ENCODE measurements at places on chromosomes 2 and 18.

- DNase-seq: no peak
Observed at GRCh38 chr2:205500065-205500464, 182.2 kb upstream of the NRP2 start.

- no peak for DNase-seq
Observed at GRCh38 chr2:85264471-85264870, 63.3 kb downstream of the TGOLN2 start.

DNA sequence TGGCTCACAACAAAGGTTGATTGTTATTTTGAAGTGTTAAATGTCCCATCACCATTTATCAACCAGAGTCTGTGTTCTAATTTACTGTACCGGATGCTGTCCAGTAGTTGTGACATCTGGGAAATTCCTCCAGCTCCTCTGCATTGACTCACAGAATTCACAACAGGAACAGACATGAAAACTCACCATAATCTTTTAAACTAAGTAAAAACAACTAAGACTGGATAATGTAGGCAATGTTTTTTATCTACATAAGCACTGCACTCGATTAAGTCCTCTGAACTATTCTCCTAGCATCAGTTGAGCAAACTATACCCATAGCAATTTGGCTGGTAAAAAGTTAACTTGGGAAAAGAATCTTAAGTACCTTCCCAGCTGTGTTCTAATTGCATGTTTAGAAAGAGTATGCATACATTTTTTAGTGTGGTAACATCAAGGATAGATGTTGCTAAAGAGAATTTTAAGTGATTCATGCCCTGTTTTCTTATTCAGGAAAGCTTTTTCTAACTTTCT lies 42.9 kb upstream of the MYO1B start:
- no peak for DNase-seq

GRCh38 chr2:127104881-127105655 lies 1.9 kb downstream of the BIN1 start:
- no peak for DNase-seq

DNA sequence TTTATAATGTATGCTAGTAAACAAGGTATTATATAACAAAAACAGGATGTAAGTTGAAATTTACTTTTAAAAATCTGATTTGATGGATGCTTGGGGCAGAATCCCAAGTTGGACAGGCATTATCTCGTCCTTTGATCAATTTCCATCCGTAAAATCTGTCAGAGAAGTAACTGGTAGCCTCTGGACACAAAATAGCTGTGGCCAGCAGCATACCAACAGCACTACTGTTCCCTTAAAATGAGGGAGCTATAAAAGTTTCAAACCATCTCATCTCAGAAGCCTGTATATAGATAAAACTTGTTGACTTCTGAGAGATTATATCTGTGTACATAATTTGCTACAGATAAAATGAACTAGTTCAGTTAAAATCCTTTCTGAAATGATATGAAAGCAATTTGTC lies 14.7 kb upstream of the METAP1D start:
- no peak for DNase-seq

DNA sequence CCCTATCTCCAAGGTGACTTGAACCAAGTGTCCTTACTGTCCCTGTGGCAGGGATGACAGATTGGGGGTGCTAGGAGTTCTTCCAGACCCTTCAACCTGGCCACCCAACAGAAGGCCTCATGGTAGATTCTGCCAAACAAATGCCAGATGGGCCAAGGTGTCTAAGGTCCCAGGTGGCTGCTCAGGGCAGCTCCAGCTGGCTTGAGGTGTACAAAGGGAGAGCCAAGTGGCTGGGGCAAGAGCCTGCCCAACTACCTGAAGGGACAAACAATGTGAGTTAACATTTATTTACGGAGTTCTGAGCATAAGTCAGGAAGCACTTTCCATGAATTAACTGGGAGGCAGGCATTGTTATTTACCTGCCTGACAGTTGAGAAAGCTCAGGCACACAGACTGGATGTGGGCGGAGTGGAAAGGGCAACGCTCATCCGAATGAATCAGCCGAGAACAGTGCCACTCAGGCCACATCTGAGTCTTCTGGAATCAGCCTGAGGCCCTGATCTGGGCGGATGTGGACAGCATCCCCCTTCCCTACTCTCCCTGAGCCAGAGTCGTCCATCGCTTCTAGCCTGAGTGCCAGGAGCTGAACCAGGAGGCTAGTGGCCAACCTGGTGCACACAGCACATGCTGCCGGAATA lies 4.4 kb upstream of the KCNIP3 start:
- no peak for DNase-seq

DNA sequence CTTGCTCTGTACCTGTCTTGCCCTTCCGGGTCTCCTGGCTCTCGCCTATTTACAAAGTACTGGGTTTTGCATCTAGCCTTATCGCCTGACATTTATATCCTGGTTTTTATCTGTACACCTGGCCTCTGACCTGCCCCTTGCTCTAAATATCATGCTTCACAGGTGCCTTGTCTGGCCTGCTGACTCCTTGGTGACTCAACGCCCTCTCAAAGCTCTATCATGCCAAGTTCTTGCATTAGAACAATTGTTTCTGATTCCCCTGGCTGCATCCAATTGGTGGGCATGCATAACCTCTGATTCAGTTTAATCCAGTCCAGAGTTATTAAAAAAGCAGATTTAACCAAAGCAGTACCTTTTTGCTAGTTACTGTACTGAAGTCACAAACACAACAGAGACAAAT lies 113.9 kb upstream of the CCDC68 start:
- DNase-seq: no peak

GRCh38 chr2:166494140-166494624 lies at the start of gene SCN7A:
TSS of gene SCN7A (minus strand) at chr2:166494249. CDS start at chr2:166477696, 16,553 bp downstream.
- DNase-seq: peak; percentile 35

DNA sequence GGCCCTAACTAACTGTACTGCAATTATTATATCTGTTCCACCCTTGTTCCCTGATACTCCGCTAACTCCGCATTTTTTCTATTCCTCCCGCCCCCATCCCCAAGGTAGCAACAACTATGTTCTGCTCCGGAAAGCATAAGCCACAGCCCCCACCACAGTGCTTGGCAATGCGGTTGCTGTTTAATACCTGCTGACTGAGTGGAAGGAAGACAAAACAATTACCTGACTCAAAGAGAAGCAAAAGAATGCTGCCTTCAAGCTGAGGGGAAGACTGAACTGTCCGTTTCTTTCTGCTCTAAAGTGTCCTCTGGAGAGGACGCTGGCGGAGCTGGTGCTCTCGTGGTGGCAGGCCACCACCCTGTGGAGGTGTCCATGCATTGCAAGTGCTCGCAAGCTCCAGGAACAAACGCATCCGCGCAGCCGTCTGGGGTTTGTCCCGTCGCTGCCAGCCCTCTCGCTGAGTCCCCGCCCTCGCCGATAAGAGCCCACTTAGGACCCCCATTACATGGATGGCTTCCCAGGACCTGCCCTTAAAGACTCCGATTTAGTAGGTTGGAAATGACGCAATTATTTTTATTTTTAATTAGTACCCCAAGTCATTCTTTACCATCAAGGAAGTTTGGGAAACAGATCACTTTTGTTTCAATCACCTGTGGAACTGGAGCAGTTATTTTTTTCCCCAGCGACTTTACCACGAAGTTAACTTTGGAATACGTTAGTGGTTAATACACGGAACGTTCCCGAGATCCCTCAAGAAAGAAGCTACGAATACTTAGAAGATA lies 1.6 kb upstream of the MYL12A start:
- DNase-seq: peak; percentile 96

DNA sequence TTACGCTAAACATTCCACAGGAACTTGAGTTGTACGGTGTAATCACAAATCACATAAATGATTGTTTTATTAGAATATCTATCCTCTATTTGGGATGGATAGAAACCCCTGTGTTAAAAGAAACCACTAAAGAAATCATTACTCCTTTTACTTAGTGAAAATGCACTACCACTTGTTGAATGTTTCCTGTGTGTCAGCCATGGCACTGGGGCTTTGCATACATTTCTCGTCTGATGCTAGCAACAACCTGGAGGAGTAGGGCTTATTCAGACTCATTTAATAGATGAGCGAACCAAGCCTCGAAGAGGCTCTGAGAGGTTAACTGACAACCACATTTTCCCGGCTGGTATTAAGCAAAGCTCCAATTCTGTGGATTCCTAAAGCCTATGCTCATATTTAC lies 60.5 kb upstream of the PELI1 start:
- DNase-seq: no peak

- no peak for DNase-seq
Observed at GRCh38 chr2:53467467-53468180, 300.0 kb upstream of the CHAC2 start.

DNA sequence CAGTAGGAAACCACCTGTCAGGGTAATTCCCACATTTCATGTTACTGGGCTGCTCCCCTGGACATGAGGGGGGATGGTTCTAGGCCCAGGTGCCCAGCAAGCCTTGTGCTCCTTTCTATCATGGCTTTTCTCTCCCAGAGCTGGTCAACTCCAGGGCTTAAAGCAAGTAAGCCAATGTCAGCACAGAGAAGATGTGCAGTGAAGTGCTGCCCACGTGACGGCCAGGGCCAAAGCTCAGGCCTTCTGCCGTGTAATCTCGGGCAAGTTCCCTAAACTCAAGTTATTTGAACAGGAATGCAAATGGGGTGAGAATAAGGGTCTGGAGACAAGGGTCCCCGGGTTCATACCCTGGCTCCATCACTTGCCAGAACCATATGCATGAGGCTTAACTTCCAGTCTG lies 16.5 kb downstream of the SFXN5 start:
- no peak for DNase-seq

- DNase-seq: peak; percentile 60
Observed at GRCh38 chr18:75167759-75168618, 41.0 kb downstream of the PTGR3 start.

GRCh38 chr2:237097911-237098702 lies 12.4 kb downstream of the COPS8 start:
- DNase-seq: no peak

DNA sequence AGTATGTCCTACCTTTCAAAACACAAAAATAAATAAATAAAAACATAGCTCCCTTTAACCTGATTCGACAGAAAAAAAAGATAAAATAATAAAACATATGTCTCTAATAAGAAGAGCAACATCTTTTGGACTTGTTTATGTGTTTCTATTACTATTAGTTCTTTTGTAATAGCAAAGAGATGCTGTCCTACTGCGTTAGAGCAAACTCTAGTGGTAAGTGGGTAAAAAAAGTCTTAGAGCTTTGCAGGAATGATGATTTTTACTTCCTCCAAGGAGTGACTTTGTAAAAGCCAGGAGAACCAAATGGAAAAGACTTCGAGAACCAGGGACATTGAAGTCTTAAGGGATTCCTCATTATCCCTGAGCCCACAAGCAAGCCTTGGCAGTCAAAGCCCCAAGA lies 450.1 kb downstream of the METTL4 start:
- no peak for DNase-seq

DNA sequence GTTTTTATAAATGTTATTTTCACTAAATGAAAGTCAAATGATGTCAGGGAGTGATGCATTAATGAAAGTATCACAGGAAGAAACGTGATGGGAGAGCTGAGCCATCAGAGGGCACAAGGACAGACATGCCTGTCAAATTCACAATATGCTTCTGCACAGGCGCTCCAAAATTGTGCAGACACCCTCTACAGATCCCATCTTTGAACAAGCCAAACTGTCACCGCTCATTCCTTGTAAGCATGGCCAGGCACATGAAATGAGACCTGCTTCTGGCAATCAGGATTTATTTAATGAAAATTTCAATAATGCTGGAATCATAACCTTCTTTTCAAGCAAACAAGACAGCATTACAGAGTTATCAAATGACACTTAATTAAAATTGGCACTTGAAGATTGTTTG lies 20.4 kb upstream of the FSHR start:
- no peak for DNase-seq

- no peak for DNase-seq
Observed at GRCh38 chr2:118148133-118148532, 59.9 kb downstream of the INSIG2 start.

Data from upper lobe of left lung (tissue), 6 donors.